ENCODE measurements at places on chromosomes 3 and 15. TPM values are rescaled to one million over a fixed set of nuclear protein-coding genes. Genes with fewer than 3 reads are reported as not detected.

- no peaks in the 10 kb centered on the region for H3K36me3 ChIP-seq
- no peaks in the 10 kb centered on the region for H3K27me3 ChIP-seq
- no peak overlapping the region for H3K4me3 ChIP-seq
- H3K4me1 ChIP-seq: no peaks in the 10 kb centered on the region
- no peak for DNase-seq
Measured at GRCh38 chr15:33182278-33182905, 12.1 kb downstream of the FMN1 start.

- no peak for DNase-seq
- no peak overlapping the region for H3K4me3 ChIP-seq
- H3K27ac ChIP-seq: no peak overlapping the region
- peaks cover 5% of the 10 kb centered on the region for H3K27me3 ChIP-seq
- no peaks in the 10 kb centered on the region for H3K4me1 ChIP-seq
Measured at GRCh38 chr15:96053781-96054428, 276.6 kb upstream of the NR2F2 start.

Gene SLC28A2
- total RNA-seq: not detected

GRCh38 chr3:102400766-102401165 is 34.0 kb upstream of the ZPLD1 start:
- no peak overlapping the region for H3K4me3 ChIP-seq
- no peak for DNase-seq
- H3K27me3 ChIP-seq: no peaks in the 10 kb centered on the region
- H3K36me3 ChIP-seq: no peaks in the 10 kb centered on the region

DNA sequence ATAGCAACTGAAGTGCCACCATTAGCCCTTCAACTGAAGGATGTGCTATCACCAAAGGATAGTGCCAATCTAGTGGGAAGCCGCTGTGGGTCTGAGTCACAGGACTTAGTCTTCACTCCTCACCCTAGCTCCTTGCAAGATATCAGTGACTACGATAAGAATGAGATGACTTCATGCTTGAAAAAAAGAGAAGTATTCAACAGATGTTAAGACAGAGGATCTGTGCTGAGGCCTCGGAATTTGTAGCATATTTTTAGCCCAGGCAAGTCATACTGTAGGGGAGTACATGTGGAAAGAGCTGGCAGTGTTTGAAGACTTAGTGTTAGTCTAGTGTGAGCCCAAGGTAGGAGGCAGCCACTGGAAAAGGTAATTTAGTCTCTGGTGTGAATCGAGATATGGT is 270.7 kb upstream of the LRTM1 start:
- H3K36me3 ChIP-seq: no peaks in the 10 kb centered on the region
- H3K27ac ChIP-seq: no peak overlapping the region
- H3K27me3 ChIP-seq: no peaks in the 10 kb centered on the region
- H3K4me1 ChIP-seq: no peaks in the 10 kb centered on the region
- no peak overlapping the region for H3K4me3 ChIP-seq
- DNase-seq: no peak

- no peaks in the 10 kb centered on the region for H3K27me3 ChIP-seq
- no peaks in the 10 kb centered on the region for H3K36me3 ChIP-seq
- H3K27ac ChIP-seq: no peak overlapping the region
Measured at GRCh38 chr15:95880031-95880570, 450.4 kb upstream of the NR2F2 start.

GRCh38 chr3:46946416-46946815 is 30.1 kb downstream of the CCDC12 start:
- DNase-seq: no peak
- no peak overlapping the region for H3K4me3 ChIP-seq
- H3K36me3 ChIP-seq: peaks cover 24% of the 10 kb centered on the region
- peaks cover 61% of the 10 kb centered on the region for H3K4me1 ChIP-seq
- no peaks in the 10 kb centered on the region for H3K27me3 ChIP-seq
- H3K27ac ChIP-seq: no peak overlapping the region

- H3K27me3 ChIP-seq: no peaks in the 10 kb centered on the region
- no peak overlapping the region for H3K27ac ChIP-seq
- H3K4me1 ChIP-seq: no peaks in the 10 kb centered on the region
Measured at GRCh38 chr3:88621586-88621985, 471.8 kb downstream of the C3orf38 start.

All from naive thymus-derived CD4-positive, alpha-beta T cell (primary cell).